ENCODE measurements at places on chromosomes 5 and 9.

DNA sequence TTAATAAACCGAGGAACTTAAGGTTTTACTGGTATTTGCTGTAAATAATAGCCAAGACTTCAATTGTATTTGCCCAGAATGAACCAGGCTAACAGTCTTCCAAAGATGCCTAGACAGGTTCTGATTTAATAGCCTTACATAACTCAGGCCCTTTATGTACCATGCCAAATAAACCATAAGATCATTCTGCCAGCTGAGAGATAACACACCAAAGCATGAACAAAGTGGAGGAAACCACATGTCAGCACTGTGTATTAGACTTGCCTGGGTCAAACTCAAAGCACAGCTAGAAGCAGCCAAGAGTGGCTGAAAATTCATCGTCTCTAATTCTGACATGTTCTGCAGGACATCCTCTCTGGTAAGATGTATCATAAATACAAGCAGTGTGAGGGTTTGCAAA, 319.3 kb upstream of the ZNF608 start:
- no peaks in the 10 kb centered on the region for H3K4me1 ChIP-seq
- H3K36me3 ChIP-seq = no peaks in the 10 kb centered on the region
- no peak overlapping the region for H3K4me3 ChIP-seq
- no peak for DNase-seq

DNA sequence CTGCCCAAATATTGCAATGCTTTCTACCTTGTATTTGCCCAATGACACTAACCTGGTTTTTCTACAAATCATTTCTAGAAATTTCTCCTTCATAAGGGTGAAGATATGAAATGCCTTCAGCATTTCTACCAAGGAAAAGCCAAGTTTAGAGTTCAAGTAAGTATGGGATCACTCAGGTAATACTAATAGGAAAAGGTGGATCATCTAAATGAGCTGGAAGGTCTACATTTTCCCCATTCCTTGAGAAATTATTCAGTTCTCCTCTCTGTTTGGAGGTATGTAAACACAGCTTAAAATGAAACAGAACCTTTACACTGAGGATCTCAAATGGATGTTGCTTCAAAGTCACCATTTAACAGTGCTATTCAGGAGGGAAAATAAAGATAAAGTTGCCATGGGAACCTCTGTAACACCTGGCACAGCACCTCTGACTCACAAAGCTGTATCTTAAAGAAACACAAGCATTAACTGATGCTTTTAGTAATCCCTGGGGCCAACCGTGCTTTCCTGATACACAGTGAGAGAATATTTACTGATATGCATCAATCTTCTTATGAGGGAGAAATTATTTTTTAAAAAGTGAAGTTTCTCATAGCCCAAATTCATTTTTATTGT, 161.3 kb downstream of the DRD1 start:
- peaks cover 12% of the 10 kb centered on the region for H3K27me3 ChIP-seq
- DNase-seq = no peak
- no peaks in the 10 kb centered on the region for H3K4me1 ChIP-seq
- H3K27ac ChIP-seq = no peak overlapping the region
- H3K36me3 ChIP-seq = no peaks in the 10 kb centered on the region
- no peak overlapping the region for H3K4me3 ChIP-seq

- no peak overlapping the region for H3K4me3 ChIP-seq
- H3K27ac ChIP-seq = no peak overlapping the region
- H3K27me3 ChIP-seq = no peaks in the 10 kb centered on the region
- DNase-seq = no peak
These were observed 35.9 kb upstream of the TESK1 start for GRCh38 chr9:35569206-35569605.

- H3K36me3 ChIP-seq = no peaks in the 10 kb centered on the region
- H3K4me3 ChIP-seq = no peak overlapping the region
- no peak for DNase-seq
These were observed 1504.9 kb upstream of the C9orf72 start for GRCh38 chr9:29078063-29078666.

GRCh38 chr5:83378624-83379289, 92.8 kb upstream of the VCAN start:
- H3K36me3 ChIP-seq = no peaks in the 10 kb centered on the region
- H3K4me3 ChIP-seq = no peak overlapping the region
- H3K27me3 ChIP-seq = no peaks in the 10 kb centered on the region
- DNase-seq = no peak
- no peak overlapping the region for H3K27ac ChIP-seq
- no peaks in the 10 kb centered on the region for H3K4me1 ChIP-seq

DNA sequence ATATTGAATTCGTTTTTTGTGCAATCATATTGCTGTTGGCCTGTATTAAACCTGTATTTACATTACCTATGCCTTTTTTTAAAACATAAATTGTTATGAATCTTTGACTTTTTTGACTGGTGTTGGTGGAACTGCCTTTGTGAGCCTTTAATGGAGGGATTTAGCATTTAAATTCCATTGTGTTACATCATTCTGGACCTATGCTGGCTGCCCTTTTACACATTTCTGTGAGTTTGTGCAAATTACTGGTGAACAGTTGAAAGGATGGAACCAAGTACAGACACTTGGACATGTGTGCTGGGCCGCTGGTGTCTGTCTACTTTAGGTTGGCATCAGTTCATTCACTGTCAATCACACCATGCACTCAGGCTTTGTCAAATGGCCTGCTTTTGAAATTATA, 3.4 kb downstream of the SNX18 start:
- no peak overlapping the region for H3K27ac ChIP-seq
- peak overlapping the region; percentile 51 for H3K4me3 ChIP-seq
- no peaks in the 10 kb centered on the region for H3K36me3 ChIP-seq
- DNase-seq = no peak
- H3K27me3 ChIP-seq = no peaks in the 10 kb centered on the region
- peaks cover 68% of the 10 kb centered on the region for H3K4me1 ChIP-seq

GRCh38 chr5:40022057-40022456, 597.3 kb upstream of the DAB2 start:
- no peak overlapping the region for H3K4me3 ChIP-seq
- DNase-seq = no peak
- H3K27me3 ChIP-seq = peaks cover 10% of the 10 kb centered on the region
- no peaks in the 10 kb centered on the region for H3K36me3 ChIP-seq
- no peak overlapping the region for H3K27ac ChIP-seq
- no peaks in the 10 kb centered on the region for H3K4me1 ChIP-seq

GRCh38 chr9:114371973-114372917, 15.5 kb downstream of the AKNA start:
- peak overlapping the region; percentile 67 for H3K4me3 ChIP-seq
- DNase-seq = peak; percentile 71
- peaks cover 65% of the 10 kb centered on the region for H3K36me3 ChIP-seq
- H3K27ac ChIP-seq = peak overlapping the region; percentile 95
- no peaks in the 10 kb centered on the region for H3K27me3 ChIP-seq

GRCh38 chr5:76363352-76364225, 39.5 kb upstream of the IQGAP2 start:
- H3K4me3 ChIP-seq = no peak overlapping the region
- H3K27me3 ChIP-seq = no peaks in the 10 kb centered on the region
- H3K36me3 ChIP-seq = no peaks in the 10 kb centered on the region

DNA sequence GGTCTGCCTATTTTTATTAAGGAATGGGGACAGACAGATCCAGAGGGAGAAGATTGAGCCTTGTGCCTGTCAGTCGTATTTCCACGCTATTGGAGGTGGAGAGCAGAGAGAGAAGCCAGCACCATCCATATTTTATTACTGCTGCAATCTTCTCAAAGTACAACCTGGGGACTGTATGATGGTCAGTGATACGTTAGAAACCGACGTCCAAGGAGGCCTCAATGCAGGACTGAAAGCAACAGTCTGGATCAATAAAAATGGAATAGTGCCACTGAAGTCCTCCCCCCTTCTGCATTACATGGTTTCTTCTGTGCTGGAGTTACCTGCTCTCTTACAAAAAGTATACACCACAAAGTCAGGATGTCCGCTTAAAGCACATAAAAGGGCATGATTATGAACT, 21.9 kb upstream of the DTWD2 start:
- H3K27me3 ChIP-seq = no peaks in the 10 kb centered on the region
- H3K4me3 ChIP-seq = no peak overlapping the region
- no peaks in the 10 kb centered on the region for H3K36me3 ChIP-seq
- H3K27ac ChIP-seq = no peak overlapping the region

- peak overlapping the region; percentile 37 for H3K27ac ChIP-seq
- H3K4me3 ChIP-seq = no peak overlapping the region
- H3K36me3 ChIP-seq = peaks cover 4% of the 10 kb centered on the region
- peaks cover 2% of the 10 kb centered on the region for H3K27me3 ChIP-seq
- no peak for DNase-seq
These were observed 27.5 kb downstream of the ADAM19 start for GRCh38 chr5:157547941-157548512.

- no peak overlapping the region for H3K27ac ChIP-seq
- no peak for DNase-seq
- no peaks in the 10 kb centered on the region for H3K4me1 ChIP-seq
- no peaks in the 10 kb centered on the region for H3K27me3 ChIP-seq
These were observed 13.5 kb downstream of the ZFP37 start for GRCh38 chr9:113042884-113043657.
